ENCODE measurements at places on chromosomes 5 and 9.

- DNase-seq: peak; percentile 91
Measured at GRCh38 chr5:78221964-78222451, 72.5 kb downstream of the AP3B1 start.

DNA sequence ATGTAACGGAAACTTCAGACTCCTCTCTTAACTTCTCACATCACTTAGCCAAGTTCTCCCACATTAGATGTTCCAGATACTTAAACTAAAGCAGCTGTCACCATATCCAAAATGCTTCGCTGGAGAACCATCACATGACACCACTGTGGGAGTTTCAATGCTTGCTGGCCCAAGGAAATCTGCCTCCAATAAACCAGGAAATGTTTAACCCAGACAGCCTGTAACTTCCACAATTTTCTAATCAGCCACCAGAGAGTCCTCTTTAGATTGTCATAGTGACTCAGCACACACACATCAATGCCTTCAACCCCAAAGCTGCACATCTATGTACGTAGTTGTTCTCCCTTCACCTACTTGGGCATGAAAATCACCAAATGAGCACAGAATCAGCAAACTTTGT, 118.7 kb downstream of the LPAR1 start:
- DNase-seq: no peak

DNA sequence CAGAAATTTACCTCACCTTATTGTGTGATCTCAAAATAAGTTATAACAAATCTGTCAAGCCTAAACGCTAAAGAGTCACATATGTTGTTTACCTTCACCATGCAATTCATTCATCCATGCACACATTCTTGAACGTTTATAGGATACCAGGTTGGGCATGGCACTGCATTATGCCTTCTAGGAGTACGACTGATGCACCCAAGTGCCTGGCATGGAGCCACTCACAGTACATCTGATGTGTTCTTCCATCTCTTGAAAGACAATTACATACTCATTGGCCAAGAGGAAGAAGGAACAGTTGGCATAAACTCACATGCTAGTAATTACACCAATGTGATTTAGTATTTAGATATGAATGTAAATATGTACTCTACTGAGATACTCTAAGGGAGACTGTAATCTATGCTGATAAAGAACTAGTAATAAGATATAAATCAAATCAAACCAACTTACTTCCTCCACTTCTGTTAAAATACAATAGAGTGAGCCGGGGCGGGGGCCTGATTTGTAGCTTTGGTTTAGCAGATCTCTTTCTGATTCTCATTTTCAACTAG, 90.7 kb downstream of the LPAR1 start:
- no peak for DNase-seq

DNA sequence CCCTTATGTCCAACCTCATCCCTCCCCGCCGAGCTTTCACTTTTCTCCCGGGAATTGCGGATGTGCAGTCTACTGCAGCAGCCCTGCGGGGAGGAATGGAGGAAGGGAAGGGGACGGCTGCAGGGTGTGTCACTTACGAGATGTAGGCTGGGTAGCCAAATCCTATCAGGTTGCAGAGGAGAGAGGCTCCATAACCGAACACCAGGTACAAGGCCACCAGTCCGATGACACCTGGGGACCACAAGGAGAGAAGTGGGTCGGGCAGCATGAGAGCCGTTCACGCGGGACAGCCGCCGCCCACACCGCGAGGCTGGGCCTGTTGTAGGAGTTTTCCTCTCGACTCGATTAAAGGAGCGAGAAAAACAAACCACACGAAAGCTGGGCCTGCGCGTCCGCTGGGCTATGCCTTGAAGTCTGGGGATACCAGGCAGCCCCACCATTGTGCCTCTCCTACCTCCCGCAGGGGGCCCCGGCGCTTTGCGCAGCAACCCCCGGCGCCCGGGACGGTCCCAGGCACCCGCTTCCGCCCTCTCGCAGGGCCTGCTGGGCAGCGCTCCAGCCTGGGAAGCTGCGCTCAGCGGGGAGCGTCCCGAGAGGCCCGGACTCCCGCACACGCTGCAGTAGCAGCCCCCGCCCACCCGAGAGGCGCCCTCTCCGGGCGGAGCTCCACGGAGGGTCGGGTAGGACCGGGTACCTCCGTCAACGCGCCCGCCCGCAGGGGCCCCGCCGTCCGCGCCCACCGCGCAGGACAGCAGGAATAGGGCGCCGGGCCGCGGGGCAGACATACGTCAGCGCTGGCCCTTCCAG, 798 bp downstream of the REEP5 start:
- peak; percentile 78 for DNase-seq

DNA sequence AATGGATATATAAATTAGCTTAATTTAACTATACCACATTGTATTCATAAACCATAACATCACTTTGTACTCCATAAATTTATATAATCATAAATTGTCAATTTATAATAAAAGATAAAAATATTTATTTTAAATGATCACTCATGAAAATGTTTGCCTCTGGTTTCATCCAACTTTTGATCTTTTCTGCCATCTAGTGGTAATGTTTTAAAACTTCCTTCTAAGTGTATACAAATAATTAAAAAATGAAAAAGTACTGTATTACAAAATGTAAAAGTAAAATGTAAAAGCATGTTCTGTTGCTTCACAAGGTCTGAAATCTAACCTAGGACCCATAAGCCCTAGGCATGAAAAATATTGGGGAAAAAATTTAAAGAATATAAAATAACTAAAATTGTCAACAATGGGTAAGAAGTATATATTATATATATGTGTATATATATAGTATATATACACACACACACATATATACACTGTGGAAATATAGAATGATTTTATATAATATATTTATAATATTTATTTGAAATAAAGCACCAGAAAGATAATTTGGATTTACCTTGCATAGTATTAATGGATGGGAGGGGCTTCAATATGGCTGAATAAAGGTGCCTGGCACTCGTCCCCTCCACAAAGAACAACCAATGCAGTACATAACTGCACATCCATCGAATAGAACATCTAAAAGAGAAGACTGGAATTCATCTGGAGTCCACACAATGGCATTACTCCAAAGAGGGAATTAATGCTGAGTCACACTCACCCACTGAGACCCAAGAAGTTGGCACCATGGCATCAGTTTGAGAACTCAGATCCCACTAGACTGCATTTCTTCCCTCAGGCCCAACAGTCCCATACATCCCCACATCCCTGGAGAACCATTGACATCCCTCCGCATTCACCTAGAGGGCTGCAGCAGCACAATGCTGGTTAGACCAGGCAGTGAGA, 32.5 kb downstream of the ANXA1 start:
- peak; percentile 61 for DNase-seq

- no peak for DNase-seq
Measured at GRCh38 chr5:78523314-78524193, 125.0 kb downstream of the LHFPL2 start.

- DNase-seq: peak; percentile 16
Measured at GRCh38 chr5:5304361-5305020, 118.0 kb upstream of the ICE1 start.

DNA sequence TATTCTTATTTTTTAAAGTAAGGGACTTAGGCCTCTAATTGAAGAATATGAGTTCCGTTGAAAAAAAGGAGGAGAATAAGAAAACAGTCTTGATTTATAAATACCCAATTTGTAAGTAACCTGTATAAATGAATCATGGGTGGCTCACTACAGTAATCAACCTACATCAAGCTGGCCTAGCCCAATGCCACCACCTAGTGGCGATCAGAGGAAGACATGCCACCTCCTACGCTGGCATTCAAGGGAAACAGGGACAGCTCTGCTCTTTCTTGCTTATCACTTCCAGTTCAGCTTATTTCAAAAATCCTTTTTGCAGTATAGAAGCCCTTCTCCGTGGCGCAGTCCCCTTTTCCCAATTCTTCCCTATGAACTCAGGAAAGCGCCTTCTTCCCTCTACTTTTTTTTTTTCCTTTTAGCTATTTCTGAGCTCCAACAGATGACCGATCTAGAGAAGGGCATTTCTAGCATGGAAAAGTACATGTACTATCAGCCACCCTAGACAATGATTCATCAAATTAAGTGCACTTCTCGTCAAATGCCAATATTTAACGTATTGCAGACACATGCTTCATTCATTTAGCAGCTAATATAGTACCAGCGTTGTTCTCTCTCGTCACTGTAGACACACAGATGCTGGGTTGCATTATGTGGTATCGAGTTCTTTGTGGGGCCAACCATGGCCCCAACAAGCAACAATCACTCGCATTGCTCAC, 28.3 kb downstream of the PTPN3 start:
- peak; percentile 78 for DNase-seq

- no peak for DNase-seq
Measured at GRCh38 chr9:123548741-123549545, 192.9 kb downstream of the CRB2 start.

DNA sequence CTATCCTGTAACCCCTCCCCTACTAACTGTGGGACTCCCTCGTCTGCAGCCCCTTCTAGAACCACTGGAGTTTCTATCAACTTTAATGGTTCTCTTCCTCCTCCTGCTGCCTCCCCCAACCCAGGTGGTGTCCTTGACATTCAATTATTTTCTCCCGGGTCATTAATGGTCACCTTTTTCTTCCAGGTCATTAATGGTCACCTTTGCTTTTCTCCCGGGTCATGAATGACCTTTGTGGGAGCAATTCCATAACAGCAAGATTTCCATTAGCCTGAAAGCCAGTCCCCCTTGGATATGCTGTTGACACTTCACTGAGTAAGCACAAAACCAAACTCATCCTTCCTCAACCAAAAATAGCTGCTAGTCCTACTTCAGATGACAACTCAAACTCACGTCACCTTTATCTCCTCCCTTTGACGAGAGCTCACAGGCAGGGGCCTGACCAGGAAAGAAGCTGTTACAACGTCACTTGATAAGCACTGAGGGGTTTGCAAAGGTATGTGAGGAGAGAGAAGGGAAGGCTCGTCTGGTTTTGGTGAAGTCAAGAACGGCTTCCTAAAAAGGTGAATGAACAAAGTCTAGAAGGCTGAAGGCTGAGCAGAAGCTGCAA, 10.9 kb downstream of the CCDC127 start:
- no peak for DNase-seq

DNA sequence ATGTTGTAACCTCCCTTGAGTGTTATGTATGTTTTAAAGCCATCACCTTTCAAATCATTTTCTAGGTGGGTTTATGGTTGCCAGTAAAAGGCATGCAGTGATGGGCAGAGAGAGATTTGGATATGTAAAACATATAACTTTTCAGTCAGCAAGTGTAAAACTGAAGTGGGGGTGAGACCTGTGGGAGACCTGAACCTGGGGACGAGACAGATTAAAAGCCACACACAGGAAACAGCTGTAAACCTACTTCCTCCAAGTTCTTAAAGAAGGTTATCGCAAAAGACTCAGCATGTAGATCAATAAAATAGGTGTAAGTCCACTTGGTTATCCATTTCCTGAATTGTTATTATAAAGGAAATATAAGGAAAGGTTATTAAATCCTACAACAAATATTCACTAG, 76.6 kb downstream of the YIPF5 start:
- DNase-seq: no peak

DNA sequence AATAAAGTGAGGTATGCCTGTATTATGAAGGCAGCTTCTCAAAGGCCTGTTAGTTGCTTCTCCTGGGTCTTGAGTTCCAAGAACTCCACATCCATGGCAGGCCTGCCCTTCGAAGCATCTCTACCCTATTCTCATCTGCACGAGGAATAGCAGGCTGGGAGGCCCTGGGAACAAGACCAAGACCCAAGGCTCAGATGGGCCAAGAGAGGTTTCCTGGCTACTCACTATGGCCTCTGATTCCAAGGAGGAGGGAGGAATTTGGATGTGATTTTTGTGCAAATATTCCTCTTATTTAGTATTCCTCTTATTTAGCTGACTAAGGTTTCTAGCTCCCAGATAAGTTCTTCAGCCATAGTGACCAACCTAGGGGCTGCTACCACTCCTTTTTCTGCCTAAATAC, 151.3 kb downstream of the SAXO1 start:
- DNase-seq: no peak

All from NAMALWA (cell line).